AG20443 (cell line): ENCODE measurements at places on chromosomes 2 and 18.

- DNase-seq = peak; percentile 91
Observed at GRCh38 chr18:2881088-2881839, 34.5 kb downstream of the EMILIN2 start.

DNA sequence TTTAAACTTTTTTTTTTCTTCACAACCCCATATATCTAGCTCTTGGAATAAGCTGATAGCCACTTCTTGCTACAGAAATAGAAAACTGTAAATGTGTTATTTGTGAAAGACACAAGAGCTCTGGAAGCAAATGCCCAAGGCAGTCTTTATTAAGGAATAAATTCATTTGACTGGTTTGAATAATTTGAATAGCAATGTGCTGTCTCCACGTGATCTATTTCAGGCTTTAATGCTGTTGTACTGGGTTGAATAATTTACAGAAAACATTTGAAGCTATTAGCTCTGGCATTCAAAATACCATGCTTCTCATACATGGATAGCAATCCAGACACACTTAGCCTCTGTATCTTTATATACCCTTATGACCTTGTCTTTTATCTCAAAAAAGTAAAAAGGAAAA lies 366.7 kb upstream of the KCNJ3 start:
- DNase-seq = no peak

DNA sequence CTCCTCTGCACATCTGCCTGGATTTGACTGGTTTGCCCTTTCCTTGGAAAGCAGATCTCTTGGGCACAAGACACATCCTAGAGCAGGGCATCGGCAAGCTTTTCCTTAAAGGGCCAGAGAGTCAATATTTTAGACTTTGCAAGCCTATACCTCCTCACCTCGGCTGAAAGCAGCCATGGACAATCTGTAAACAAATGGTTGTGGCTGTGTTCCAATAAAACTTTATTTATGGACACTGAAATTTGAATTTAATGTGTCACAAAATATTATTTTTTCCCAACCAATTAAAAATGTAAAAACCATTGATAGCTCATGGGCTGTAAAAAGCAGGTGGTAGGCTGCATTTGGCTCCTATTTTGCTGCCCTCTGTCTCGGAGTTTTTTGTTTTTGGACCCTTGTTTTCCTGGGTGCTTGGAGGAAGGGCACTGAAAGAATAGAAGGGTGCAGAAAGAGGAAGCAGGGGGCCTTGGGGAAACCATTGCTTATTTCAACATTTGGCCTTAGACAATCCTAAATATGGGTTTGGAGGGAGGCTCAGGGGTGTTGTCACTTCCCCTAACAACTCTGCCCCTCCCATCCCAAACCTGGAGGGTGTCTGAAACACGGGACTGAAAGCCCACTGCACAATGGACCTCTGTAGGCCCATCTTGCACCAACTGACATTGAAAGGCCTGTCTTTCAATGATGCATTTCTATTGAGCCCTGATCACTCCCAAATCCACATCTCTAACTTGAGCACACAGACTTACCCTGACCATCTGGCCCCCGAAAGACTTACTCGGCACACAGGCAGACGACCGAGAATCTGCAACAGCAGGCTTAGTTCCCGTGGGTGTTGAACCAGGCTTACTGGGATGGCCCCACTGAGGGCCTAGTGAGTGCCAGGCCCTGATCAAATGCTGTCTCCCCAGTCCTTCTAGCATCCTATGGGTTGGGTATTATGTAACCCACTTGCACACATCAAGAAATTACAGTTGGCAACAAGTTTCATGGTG lies 7.1 kb upstream of the ZFP36L2 start:
- no peak for DNase-seq

DNA sequence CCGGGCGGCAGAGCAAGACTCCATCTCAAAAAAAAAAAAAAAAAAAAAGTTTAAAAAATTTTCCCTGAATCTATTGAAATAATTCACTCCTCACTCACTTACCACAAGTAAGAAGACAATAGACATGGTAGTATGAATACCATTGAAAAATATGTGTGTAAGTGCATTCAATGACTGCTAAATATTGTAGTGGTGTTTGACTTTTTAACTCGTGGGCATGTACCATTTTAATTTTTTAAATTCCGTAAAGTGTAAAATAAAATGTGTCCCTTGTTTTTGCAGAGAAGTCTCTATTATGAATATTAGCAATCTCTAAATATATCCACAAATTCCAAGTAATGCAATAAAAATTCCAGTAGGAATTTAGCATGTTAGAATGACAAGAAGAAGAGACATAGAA lies 134.1 kb downstream of the COPS8 start:
- peak; percentile 2 for DNase-seq
